ENCODE measurements at places on chromosomes 1 and 21.

GRCh38 chr1:32881291-32881690 lies 5.0 kb upstream of the HPCA start:
- no peak for DNase-seq

GRCh38 chr1:165144757-165145397 lies 211.6 kb downstream of the LMX1A start:
- DNase-seq = no peak

DNA sequence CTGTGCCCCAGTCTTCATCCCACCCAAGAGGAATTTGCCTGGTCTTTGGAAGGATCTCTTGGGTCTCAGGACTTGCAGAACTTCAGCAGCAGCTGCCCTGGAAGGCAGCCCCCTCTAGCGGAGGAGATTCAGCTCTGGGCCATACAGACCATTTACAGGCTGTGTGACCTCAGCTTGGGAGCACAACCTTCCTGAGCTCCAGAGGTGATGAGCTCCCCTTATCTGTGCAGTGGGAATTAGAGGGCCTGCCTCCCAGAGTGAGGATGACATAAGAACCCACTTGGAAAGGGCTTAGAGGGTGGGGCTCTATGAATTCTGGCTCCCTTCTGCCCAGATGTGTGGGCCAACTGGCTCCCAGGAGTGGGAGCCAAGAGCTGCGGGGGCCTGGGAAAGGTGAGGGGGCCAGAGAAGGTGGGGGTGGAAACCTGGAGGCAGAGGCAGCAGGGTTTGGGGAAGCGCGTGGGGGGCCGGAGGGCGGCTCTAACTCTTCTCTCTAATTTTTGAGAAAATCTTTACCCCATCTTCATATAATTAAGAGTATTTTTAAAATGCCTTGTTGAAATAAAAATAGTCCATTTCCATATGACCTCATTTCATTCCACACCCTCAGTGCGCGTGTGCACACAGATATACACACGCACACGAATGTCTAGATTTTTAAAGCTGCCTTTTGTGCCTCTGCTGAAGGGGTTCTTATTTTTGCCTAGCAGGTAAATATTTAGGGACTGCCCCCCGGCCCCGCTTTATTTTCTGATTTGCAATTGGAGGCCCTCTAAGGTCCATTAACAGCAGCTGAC lies 21.5 kb downstream of the EPHB2 start:
- no peak for DNase-seq

DNA sequence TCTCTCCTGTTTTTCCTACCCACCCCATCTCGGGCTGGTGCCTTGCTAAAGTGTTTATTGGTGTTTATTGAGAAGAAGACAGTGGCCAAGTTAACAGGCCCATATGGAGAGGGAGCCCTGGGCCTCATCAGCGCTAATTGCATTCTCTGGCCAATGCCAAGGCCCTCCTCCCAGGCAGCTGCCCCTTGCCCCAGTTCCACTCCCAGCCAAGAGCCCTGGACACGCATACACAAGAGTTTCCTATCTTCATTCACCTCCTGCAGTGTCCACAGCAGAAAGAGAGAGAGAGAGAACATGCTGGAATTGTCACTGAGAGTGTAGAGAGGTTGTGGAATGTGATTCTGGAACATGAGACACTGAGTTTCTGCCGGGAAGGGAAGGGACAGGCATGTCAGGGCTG lies 25.4 kb upstream of the VWA5B1 start:
- DNase-seq = no peak

GRCh38 chr1:200775850-200776249 lies 37.2 kb downstream of the CAMSAP2 start:
- DNase-seq = no peak

DNA sequence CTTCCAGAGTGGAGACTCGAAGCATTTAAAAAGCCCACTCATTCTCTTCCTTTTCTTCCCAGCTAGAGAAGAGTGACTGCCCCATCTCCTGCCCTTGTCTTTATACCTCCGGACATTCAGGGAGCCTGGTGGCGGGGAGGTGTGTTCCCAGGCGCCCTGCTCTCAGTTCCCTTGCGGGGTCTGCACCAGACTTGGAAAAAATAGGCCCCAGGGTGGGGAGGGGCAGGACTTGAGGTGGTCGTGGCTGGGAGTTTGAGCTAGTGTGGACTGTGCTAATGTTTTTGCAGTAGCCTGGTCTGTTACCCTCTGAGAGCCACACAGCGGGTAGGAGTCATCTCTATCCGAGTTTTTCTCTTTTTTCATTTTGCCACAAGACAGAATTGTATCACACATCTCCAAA lies 139.1 kb downstream of the PEX14 start:
- no peak for DNase-seq

DNA sequence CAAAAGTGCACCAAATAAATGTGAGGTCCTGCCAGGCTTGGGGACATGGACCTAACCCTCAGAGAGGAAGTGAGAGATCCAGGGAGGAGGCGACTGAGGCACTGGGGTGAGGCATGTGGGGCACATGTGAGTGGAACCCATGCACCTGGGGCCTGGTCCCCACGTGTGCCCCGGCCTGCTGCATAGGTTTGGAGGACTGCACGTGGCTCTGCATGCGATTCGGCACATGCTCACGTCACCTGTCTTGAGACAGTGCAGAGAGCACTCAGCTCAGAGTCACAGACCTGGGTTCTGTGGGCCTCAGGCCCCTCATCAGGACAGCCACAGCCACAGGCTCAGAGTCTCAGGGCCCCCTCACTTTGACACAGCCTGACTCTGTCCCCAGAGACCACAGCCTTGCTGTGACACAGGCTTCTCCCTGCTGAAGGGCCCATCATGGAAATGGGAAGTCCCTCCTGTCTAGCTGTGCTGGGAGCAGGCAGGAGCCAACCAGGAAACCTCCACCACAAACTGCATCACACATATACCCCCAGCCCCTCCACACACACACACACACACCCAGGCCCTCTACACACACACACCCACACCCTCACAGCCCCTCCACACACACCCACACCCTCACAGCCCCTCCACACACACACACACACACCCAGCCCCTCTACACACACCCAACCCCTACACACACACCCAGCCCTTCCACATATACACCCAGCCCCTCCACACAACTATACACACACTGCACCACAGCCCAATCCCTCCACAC lies 48.2 kb downstream of the SLC9A1 start:
- no peak for DNase-seq

DNA sequence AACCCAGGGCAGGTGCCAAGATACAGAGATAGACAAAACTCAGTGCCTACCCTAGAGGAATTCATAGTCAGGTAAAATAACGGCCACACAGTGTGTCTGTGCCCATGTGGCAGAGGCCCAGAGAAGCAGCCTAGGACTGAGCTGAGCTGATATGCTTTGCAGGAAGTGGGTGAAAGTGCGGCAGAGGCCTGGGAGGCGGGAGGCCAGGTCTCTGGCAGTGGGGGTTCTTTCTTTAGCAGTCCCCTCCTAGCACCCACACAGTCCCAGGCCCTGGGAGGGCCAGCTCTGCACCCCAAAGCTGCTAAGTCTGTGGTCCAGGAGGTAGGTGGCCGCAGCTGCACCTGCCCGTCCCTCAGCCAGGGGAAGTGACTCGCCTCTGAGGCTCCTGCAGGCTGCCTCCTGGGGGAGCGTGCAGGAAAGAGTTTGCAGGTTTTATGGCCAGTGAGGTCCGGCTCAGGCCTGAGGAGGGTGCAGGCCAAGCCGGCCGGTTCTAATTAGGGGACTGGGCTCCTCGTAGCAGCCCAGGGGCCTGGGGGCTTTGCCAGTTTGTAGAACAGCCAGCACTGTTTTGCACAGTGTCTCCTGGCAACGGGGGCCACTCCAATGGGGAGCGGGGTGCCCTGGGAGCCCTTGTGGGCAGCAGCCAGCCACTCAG lies 107.9 kb downstream of the SPSB1 start:
- DNase-seq = no peak
